ENCODE measurements at places on chromosomes 3 and 15. TPM values are rescaled to one million over a fixed set of nuclear protein-coding genes. Genes with fewer than 3 reads are reported as not detected.

KNL1 gene
- 8.7 TPM for total RNA-seq

DNA sequence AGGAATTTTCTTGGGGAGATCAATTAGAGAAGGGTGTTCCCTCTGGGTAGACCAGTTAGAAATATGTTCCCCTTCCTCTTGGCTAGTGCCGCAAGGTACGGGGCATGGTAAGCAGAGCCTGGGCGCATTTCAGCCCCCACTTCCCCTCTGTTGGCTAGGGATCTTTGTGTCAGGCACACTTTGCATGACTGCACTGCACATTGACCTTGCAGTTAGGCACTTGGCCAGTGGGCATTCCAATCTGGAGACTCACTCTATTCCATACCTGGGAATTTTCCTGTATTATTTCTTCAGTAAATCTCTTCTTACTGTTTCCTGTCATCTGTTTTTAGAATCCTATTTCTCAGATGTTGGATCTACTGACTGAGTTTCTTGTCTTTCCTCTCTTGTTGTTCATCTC is 30.0 kb upstream of the CACNA1D start:
- no peaks in the 10 kb centered on the region for H3K4me1 ChIP-seq
- no peaks in the 10 kb centered on the region for H3K36me3 ChIP-seq
- DNase-seq: no peak

- DNase-seq: peak; percentile 93
- H3K27me3 ChIP-seq: peaks cover 56% of the 10 kb centered on the region
- H3K36me3 ChIP-seq: no peaks in the 10 kb centered on the region
- peaks cover 8% of the 10 kb centered on the region for H3K4me1 ChIP-seq
- H3K27ac ChIP-seq: no peak overlapping the region
- peak overlapping the region; percentile 17 for H3K4me3 ChIP-seq
These were observed 41.2 kb upstream of the UBE2Q2 start for GRCh38 chr15:75801859-75802593.

DNA sequence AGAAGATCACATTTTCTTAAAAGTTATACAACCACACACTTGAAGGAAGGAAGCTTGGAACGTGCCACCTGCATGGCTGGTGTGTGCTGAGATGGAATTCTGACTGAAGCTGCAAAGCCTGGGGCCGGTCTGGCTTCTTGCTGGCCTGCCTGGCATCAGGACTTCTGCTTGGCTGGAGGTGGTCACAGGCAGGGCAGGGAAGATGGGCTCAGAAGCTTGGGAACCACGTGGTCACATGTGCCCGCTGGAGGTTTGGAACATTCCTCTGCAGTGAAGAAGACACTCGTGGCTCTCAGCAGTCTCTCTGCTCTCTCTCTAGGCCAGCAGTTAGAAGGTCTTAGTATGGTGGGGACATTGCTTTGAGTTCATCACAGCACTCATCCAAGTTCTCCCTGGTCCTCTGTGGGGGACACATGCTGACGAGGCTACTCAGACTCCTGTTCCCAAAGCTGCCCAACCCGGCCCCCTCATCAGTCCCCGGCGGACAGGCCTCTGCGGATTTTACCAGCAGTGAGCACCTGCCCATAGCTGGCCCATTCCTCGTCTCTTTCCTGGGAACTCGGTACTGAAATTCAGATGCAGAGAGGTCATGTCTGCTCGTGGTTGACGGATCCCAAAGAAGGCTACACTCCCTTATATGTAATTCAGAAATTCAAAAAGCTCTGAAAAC is 229.0 kb downstream of the ADAMTS17 start:
- DNase-seq: no peak
- H3K36me3 ChIP-seq: no peaks in the 10 kb centered on the region

DNA sequence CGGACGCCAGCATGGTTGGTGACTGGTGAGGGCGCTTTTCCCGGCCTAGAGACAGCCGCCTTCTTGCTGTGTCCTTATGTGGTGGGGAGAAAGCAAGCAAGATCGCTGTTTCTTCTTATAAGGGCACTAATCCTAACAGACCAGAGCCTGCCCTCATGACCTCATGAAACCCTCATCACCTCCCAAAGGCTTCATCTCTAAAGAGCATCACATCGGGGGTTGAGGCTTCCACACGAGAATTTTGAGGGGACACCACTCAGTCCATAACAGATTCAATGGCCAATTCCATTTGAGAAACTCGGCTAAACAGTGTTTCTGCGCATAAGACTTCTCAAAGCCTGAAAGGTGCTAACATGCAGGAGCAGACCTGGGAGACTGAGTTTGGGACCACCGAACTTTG is 54.0 kb downstream of the VGLL4 start:
- H3K4me3 ChIP-seq: no peak overlapping the region
- DNase-seq: no peak
- H3K27me3 ChIP-seq: no peaks in the 10 kb centered on the region
- peaks cover 47% of the 10 kb centered on the region for H3K4me1 ChIP-seq

Data from stomach (tissue), 19 donors.